Fibroblast of skin of right quadriceps (primary cell): ENCODE measurements at places on chromosomes 3 and 15.

GRCh38 chr3:127015282-127016042 is 32.5 kb downstream of the PLXNA1 start:
- no peak for DNase-seq

- no peak for DNase-seq
These were observed 109.8 kb downstream of the TNIK start for GRCh38 chr3:171350364-171350763.

GRCh38 chr3:184815046-184815930 is 3.3 kb downstream of the VPS8 start:
- peak; percentile 79 for DNase-seq

GRCh38 chr15:48175126-48175525 is 3.0 kb downstream of the MYEF2 start:
- DNase-seq: no peak

- DNase-seq: no peak
These were observed 54.8 kb downstream of the RASGRF1 start for GRCh38 chr15:79035814-79036213.
